Aortic smooth muscle cell (primary cell): ENCODE measurements at places on chromosomes 6 and 20. TPM values are rescaled to one million over a fixed set of nuclear protein-coding genes. Genes with fewer than 3 reads are reported as not detected.

The PPP1R14C gene
- 11.3 and 22.9 TPM in 2 replicates for total RNA-seq

The RNF182 gene
- 0.06 and 0.40 TPM in 2 replicates for total RNA-seq

The SMLR1 gene
- total RNA-seq = not detected in 2 replicates

The WTAP gene
- 82.0 and 84.5 TPM in 2 replicates for total RNA-seq

The ABCC10 gene
- 20.3 and 23.0 TPM in 2 replicates for total RNA-seq

The FOXO3 gene
- total RNA-seq = 23.4 and 32.0 TPM in 2 replicates

The BPIFB1 gene
- not detected in 2 replicates for total RNA-seq

The DDX43 gene
- total RNA-seq = 0.68 and 0.92 TPM in 2 replicates

The MTG2 gene
- total RNA-seq = 16.4 and 19.3 TPM in 2 replicates

The EYA2 gene
- 0.50 and 1.2 TPM in 2 replicates for total RNA-seq

The RAMACL gene
- 0.66 and 2.1 TPM in 2 replicates for total RNA-seq

The COL10A1 gene
- total RNA-seq = under 0.01 TPM in 1 of 2 replicates, not detected in the other

The TMEM242 gene
- 6.3 and 7.9 TPM in 2 replicates for total RNA-seq

The RTEL1 gene
- total RNA-seq = 12.4 and 15.7 TPM in 2 replicates

The ECT2L gene
- under 0.01 TPM in 1 of 2 replicates, not detected in the other for total RNA-seq

The CST7 gene
- not detected in 2 replicates for total RNA-seq
